Neuronal stem cell (in vitro differentiated cells): ENCODE measurements at places on chromosomes 5 and 9.

GRCh38 chr5:159510282-159510681 is 180.0 kb upstream of the IL12B start:
- peak; percentile 70 for DNase-seq

DNA sequence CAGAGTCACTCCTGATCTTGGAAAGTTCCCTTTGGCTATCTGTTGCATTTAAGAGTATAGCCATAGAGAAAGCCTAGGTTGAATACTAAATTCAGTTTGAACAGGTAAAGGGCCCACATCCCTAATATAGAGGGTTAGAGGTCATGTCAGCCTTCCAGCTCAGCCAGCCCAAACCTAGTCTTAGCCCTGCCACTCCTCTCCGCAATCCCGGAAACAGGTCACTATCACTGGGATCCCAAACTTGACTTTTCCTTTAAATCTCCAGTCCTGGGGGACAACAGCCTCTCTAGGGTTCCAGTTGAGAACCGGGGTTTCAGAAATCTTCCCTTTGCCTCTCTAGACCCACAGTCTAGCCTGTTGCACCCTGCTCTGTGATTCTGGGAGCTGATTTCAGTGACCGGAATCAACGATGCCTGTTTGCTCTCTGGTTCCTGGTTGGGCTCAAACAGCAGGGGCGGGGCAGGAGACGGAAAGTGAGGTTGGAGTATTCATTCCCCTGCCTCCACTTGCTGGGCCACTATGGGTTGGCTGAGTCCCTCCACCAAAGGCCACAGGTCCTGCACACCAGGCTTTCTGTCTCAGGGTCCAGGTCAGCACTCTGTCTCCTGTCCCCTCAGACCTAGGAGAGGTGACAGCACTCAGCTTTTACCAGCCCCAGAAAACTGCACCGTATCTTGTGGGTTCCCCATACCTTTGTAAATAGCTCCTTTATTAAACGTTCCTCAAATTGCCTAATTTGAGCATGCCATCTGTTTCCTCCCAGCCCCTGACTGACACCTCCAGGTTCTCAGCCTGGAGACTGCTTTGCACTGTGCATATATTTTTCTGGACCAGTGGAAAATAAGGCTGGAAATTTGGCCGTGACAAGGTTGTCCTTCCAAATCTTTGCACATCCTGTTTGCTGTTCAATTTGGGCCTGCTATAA is 23.8 kb upstream of the CPEB4 start:
- no peak for DNase-seq

- DNase-seq = no peak
Measured at GRCh38 chr9:123121457-123121856, 88.0 kb downstream of the GPR21 start.

- no peak for DNase-seq
Measured at GRCh38 chr5:84279234-84279633, 105.4 kb downstream of the EDIL3 start.

DNA sequence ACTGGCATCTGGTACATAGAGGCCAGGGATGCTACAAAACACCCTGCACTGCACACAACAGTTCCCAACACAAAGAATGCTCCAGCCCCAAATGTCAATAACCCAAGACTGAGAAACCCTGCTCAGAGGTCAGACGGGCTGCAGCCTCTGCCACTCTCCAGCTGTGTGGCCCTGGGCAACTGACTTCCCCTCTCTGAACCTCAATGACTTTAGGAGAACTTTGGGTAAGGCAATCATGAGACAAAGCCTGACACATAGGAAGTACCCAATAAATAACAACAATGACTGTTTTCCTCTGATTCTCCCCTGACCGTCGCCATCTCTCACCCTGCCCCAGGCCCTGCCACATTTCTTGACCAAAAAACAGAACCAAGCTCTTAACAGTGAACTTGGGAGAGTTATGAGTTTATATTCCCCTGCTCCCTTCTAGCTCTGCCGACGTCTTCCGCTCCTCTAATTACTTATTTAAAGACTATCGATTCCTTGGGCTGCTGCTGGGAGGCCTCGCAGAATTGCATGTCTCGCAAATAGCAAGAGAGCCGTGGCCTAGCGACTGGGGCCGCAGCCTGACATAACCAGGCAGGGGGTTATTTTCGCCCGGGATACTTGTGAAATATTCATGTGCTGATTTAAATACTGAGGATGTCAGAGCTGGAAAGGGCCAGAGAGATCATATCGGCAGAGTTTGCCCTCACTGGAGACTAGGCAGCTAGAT is 24.5 kb upstream of the CRB2 start:
- no peak for DNase-seq

GRCh38 chr9:84123648-84124406 is 143.2 kb downstream of the RMI1 start:
- DNase-seq = no peak

- DNase-seq = no peak
Measured at GRCh38 chr5:133409210-133409674, 203.1 kb downstream of the FSTL4 start.

DNA sequence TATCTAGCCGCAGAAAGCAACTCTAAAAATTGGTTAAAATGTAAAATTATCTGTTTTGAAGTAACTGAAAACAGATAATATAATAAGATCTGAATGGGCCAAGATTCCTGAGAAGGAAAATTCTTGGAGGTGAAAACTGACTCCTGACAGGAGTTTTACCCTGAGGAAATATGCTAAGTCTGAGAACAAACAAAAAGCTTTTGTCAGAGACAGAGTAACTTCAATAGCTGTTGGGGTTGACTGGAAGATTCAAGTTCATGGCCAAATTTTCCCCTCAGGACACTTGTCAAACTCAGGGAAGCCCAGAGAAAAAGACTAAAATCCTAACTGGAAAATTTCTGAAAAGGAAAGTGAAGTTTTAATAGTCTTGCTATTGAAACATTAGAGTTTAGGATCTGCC is 5.7 kb downstream of the PCDHB4 start:
- DNase-seq = no peak

DNA sequence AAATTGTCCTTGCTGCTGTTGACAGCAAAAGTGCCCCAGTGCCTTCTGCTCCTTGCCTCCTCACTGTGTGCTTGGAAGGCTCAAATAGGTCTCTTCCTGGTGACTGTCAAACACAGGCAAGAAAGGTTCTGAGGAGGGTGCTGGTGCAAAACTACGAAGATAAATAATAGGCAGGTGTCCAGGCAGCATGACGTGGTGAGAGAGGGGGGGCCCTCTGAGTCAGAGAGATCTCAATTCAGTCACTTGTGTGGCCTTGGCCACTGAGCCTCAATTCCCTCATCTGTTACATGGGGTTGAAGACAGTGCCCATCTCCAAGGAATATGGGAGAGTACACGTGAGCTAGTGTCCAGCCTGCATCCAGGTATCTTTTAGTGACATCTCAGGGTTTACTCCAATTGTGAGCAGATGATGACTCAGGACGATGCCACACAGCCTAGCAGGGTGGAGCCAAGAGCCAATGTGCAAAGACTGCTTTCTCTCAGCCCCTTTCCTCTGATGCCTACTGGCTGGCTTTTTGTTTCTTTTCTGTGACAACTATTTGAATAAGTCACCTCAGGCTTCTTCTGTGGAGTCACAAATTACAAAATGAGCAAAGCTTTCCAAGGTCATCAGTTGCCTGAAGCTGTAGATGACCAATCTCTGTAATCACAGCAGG is 29.7 kb upstream of the SMIM32 start:
- no peak for DNase-seq

DNA sequence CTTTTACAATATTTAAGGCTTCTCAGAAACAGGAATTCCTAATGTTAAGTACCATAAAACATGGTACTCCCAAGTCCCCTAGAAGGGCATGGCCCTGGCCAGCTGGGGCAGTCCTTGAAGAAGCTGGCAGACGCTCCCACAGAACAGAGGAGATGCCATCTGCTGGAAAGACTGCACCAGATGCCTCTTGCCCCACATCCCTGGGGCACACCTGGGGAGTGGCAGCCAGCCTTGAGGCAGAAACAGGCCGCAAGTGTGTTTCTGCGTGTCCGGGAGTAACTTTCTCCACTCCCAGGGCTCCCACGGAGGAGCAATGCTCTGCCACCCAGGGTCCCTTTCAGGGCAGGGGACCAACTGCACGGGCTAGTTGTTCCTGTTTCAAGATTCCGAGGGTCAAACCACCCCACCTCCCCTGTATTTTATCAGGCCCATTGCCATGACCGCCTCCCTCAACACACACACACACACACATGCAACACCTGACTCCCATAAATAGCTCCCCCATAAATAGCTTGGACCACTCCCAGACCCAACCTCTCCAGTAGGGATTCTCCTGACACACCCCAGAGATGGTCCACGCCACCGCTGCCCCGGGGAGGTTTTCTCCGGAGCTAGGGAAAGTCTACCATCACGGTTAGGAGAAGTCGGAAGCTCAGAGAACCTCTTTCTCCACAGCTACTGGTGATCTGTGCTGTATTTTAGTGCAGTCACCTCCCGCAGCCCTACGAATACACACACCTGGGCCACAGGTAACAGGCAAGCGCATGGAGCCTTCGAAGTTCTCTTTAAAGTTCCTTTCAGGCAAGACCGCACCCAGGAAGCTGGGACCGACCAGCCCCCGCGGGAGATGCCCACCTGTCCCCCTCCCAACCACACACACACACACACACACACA is 1.5 kb downstream of the SPOCK1 start:
- no peak for DNase-seq

GRCh38 chr9:15157381-15157780 is 149.6 kb downstream of the TTC39B start:
- DNase-seq = no peak

DNA sequence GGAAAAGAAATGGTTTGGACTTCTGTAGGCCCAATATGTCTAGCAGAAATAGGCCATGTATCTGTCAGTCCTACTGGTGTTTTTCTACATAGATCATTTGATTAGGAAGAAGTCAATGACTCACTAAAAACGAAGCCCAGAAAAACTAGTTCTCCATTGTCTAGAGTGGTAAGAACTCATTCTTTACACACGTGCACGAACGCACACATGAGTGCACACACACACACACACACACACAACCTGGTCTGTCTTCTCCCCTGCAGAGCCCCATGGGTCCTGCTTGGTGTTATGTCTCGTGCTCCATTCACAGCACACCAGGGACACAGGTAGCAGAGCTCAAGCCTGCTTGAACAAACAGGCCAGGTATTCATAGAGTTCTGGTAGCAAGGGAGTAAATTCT is 14.9 kb upstream of the FCN1 start:
- no peak for DNase-seq

GRCh38 chr9:132162764-132163456 is 1.1 kb downstream of the NTNG2 start:
- no peak for DNase-seq

DNA sequence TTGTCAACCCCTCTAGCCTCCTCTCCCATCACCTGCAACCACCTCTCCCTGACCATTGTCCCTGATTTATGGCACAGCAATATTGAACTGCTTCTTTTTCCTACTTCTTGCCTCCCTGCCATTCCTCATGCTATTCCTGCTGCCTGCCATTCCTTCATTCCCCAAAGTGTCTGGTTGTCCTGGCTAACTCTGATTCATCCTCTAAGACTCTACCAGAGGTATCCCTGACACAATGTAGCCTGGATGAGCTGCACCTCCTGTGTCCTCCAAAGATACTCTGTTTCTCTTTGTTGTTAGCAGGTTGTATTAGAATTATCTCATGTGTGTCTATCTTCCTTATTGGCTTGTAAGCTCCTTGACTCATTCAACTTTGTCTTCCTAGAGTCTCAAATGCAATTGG is 53.5 kb upstream of the PTPN3 start:
- DNase-seq = no peak

DNA sequence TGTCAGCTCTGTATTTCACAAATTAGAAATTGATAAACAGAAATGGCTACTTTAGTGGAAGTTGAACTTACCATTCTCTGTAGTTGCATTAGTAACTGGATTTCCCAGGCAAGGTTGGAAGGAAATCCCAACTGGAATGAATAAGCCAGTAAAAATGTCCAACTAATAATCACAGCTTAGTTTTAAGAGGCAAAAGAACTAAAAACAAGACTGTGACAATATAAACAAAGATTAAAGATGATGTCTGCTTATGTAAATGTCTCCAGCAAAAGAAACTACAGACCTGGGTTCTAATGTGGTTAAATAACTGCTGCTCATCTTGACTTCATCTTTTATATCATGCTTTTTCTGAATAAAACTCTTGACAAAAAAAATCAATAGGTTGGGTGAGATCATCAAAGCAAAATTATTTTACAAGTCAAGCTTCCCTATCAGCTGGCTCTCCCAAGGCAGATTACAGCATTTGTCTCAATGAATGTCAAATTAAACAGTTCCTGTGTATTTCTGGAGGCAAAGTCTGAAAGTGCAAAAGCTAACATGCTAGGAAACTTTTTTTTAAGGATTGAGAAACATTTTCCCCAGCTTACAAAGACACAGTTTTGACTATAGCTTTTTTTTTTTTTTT is 62.3 kb upstream of the HMHB1 start:
- DNase-seq = no peak

- DNase-seq = no peak
Measured at GRCh38 chr9:113646946-113647914, 183.7 kb downstream of the RGS3 start.

GRCh38 chr5:172858990-172859811 is 25.1 kb downstream of the ERGIC1 start:
- no peak for DNase-seq

DNA sequence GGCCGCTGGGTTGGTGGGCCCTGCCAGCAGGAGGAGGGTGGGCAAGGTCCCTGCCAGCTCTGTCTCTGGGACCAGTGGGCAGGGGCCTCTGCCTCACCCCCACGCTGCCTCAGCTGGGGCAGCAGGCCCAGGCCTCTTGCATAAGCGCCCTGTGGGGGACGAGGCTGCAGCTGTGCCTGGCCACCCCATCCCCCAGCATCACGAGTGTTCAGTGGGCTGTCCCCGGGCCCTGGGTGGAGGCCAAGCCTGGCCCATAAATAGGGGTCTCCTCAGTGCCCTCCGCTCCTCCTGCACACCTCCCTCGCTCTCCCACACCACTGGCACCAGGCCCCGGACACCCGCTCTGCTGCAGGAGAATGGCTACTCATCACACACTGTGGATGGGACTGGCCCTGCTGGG is at the start of gene PTGDS:
TSS of gene PTGDS (plus strand) at position 282 of the 400 bp plus-strand sequence. CDS start at position 357, 75 bp downstream.
- DNase-seq = no peak

DNA sequence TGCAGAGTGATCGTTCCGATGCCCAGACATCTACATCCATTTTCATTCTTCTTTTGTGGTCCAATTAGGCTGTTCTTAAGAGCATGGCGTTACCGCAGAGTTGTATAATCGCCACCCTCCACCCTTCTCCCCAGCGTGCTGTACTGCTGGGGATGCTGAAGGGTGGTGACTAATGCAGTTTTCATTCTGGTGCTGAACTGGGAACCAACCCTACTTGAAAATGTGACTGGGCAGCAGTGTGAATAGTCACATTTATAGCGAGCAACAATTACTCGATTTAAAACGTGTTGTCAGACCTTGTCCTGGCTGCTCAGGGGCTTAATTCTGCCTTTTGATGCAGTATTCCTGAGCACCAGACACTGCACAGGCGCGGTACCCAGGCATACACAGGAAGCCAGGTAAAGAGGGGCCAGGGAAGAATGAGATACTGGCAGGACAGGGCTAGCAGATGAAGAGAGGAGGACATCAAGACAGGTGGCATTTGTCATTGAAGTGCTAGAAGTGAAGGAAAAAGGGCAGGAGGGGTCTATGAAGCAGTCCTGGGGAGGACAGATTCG is 719 bp upstream of the ISCA1 start:
- DNase-seq = no peak
